Effector memory CD4-positive, alpha-beta T cell (primary cell): ENCODE measurements at places on chromosomes 7 and 10.

DNA sequence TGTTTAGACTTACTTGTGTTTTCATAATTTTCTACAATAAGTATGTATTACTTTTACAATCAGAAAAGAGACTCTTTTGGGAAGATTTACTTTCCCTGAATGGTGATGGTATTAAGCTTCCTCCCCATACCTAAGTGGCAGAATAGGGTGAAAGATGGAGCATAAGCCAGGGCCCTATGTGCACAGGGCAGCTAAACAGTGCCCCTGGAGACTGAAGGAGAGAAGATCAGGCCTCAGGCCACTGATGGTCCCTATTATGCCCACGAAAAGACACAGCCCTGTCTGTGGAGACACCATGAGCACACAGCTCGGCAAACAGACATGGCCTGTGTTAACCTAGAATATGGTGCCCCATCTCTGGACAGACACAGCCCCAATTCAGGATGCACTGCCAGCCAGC, 139.4 kb downstream of the OAT start:
- no peaks in the 10 kb centered on the region for H3K36me3 ChIP-seq
- no peaks in the 10 kb centered on the region for H3K4me1 ChIP-seq
- H3K27me3 ChIP-seq: no peaks in the 10 kb centered on the region
- DNase-seq: no peak

DNA sequence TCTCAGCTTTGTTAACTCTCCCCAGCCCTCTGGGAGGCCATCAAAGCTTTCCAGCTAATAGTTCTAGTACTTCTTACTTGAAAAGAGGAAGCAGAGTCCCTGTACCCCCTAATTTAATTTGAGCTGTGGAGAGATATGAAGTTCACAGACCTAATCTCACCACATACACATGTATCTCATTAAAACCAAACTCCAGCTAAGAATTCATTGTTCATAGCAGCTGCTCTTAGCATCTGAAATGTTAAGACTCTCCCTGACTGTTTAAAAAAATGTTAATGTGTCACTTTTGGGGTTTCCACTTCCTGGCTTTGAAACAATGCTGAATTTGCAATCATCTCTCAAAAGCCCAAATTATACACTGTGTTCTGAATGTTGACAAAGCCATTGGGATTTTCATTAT, 16.2 kb upstream of the MRC1 start:
- no peaks in the 10 kb centered on the region for H3K36me3 ChIP-seq
- H3K4me3 ChIP-seq: no peak overlapping the region
- no peak for DNase-seq

- H3K27me3 ChIP-seq: no peaks in the 10 kb centered on the region
- no peak overlapping the region for H3K27ac ChIP-seq
- H3K36me3 ChIP-seq: no peaks in the 10 kb centered on the region
- no peaks in the 10 kb centered on the region for H3K4me1 ChIP-seq
- H3K4me3 ChIP-seq: no peak overlapping the region
These were observed 190.2 kb upstream of the MYO3A start for GRCh38 chr10:25743832-25744231.

DNA sequence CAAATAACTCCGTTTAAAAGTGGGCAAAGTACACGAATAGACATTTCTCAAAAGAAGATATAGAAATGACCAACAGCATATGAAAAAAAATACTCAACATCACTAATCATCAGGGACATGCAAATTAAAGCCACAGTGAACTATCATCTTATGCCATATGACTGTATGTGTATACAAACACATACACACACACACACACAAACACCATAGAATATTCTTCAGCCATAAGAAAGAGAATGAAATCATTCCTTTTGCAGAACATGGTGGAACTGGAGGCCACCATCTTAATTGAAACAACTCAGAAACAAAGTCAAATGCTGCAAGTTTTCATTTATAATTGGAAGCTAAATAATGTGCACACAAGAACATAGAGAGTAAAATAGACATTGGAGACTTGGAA, 1019.4 kb downstream of the KCNMA1 start:
- no peaks in the 10 kb centered on the region for H3K36me3 ChIP-seq
- H3K4me1 ChIP-seq: no peaks in the 10 kb centered on the region
- H3K4me3 ChIP-seq: no peak overlapping the region

GRCh38 chr7:29370531-29371314, 176.1 kb downstream of the CHN2 start:
- no peaks in the 10 kb centered on the region for H3K36me3 ChIP-seq
- no peaks in the 10 kb centered on the region for H3K4me1 ChIP-seq
- H3K27me3 ChIP-seq: no peaks in the 10 kb centered on the region
- H3K27ac ChIP-seq: no peak overlapping the region
- DNase-seq: no peak

GRCh38 chr10:93758508-93758885, 761 bp downstream of the LGI1 start:
- peaks cover 3% of the 10 kb centered on the region for H3K27me3 ChIP-seq
- no peaks in the 10 kb centered on the region for H3K4me1 ChIP-seq
- no peak overlapping the region for H3K27ac ChIP-seq
- H3K4me3 ChIP-seq: no peak overlapping the region
- no peak for DNase-seq

DNA sequence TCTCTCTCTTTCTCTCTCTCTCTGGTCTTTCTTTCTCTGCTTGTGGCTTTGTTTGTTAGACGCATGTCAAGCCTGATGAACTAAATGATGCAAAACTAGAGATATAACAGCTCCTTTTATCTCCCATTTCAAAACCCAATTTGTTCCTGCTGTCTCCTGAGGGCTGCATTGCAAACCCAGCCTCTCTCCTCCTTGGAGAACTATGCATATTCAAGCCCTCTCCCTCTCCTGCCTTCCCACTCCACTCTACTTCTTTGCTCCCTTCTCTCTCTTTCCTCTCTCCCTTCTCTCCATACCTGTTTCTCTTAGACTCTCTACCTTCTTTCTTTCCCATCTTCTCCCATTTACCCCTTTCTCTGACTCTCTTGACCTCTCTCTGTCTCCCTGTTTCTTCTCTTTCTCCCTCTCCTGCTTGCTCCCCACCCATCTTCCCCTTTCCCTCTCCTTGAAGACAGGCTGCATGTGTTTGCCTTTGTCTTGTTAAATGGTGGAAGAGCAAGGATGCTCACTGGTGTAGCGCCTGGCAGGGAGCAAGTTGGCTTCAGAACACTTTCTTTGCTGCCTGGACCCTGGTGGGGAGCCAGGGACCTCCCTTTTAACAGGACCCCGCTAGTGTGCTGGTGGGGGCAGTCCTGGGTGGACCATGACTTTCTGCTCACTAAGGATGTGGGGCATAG, 142.9 kb downstream of the CDH23 start:
- no peak for DNase-seq
- H3K4me1 ChIP-seq: no peaks in the 10 kb centered on the region
- no peak overlapping the region for H3K27ac ChIP-seq
- H3K27me3 ChIP-seq: no peaks in the 10 kb centered on the region
